ENCODE measurements at places on chromosomes 7 and 10.

- ATAC-seq = peak; percentile 42
Measured at GRCh38 chr7:78018641-78019446, 220.3 kb downstream of the PHTF2 start.

DNA sequence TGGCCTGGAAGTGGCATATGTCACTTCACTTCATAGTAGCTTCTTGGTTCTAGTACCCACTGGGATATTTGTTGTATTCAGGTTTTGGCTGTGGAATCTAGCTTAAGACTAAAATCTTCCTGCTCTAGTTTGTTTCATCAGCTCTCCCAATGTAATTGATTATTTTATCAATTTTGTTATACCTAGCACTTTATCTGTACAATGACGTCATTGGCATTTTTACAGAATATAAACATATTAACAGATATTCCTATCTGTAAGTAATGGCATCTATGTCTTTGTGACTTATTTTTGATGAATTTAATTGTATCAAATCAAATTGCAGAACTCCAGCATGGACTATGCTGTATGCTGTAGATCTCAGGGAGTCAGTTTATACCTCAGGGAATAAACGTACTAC, 19.7 kb downstream of the KIAA1217 start:
- no peak for ATAC-seq

- no peak for ATAC-seq
Measured at GRCh38 chr7:45048748-45049147, 40.0 kb downstream of the NACAD start.

DNA sequence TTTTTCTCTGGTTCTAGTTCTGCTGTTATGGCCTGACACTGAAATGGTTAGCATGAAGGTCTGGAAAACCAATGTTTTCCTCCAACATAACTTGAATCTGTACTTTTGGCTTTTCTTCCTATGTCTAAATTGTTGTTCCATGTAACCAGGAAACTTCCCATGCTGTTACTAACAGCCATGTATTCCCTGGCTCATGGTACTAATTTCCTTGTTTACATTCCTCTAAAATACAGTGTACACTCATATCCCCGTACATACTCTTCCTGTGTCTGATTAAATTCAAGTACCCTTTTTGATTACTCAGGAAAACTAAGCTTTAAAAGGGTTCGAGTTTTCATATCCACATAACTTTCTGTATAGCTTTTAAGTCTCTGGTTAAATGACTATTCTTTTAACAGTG, 12.3 kb upstream of the ACSM6 start:
- no peak for ATAC-seq

- no peak for ATAC-seq
Measured at GRCh38 chr7:3239291-3239691, 61.8 kb upstream of the SDK1 start.

DNA sequence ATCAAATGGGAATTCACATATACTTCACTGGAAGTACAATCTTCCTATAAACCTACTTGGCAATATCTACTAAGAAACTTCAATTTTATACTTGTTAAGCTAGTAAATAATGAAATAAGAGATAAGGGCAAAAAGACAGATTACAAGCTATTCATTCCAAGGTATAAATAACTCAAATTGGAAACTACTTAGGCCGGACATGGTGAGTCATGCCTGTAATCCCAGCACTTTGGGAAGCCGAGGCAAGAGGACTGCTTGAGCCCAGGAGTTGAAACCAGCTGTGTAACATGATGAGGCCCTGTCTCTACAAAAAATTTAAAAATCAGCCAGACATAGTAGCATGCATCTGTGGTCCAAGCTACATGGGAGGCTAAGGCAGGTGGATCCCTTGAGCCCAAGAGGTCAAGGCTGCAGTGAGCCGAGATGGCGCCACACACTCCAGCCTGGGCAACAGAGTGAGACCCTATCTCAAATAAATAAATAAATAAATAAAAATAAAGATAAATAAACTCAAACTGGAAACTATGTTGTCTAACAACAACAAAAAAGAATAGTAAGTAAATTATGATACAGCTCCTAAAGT, 37.6 kb downstream of the ARHGAP21 start:
- no peak for ATAC-seq

- no peak for ATAC-seq
Measured at GRCh38 chr10:128151031-128151430, 24.8 kb upstream of the MKI67 start.

GRCh38 chr10:58282615-58283014, 13.7 kb downstream of the CISD1 start:
- peak; percentile 94 for ATAC-seq

- peak; percentile 84 for ATAC-seq
Measured at GRCh38 chr7:24965831-24966708, 13.9 kb downstream of the OSBPL3 start.

- no peak for ATAC-seq
Measured at GRCh38 chr10:102604439-102604841, 39.8 kb upstream of the TRIM8 start.

DNA sequence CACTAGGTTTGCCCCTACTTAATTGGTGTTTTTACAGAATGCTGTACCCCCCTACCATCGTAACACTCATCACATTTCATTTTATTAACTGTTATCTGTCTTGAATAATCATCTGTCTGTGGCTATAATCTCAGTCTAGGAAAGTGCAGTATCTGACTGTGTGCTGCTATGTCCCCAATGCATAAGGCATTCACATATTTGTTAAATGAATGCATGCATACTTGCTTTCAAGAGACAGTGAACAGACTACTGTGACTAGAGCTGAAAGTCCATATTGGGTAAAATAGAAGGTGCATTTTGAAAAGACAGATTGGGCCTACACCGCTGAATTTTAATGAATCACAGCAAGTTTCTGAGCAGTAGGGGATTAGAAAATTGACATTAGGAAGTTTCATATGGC, 112.3 kb downstream of the ARHGAP12 start:
- no peak for ATAC-seq

DNA sequence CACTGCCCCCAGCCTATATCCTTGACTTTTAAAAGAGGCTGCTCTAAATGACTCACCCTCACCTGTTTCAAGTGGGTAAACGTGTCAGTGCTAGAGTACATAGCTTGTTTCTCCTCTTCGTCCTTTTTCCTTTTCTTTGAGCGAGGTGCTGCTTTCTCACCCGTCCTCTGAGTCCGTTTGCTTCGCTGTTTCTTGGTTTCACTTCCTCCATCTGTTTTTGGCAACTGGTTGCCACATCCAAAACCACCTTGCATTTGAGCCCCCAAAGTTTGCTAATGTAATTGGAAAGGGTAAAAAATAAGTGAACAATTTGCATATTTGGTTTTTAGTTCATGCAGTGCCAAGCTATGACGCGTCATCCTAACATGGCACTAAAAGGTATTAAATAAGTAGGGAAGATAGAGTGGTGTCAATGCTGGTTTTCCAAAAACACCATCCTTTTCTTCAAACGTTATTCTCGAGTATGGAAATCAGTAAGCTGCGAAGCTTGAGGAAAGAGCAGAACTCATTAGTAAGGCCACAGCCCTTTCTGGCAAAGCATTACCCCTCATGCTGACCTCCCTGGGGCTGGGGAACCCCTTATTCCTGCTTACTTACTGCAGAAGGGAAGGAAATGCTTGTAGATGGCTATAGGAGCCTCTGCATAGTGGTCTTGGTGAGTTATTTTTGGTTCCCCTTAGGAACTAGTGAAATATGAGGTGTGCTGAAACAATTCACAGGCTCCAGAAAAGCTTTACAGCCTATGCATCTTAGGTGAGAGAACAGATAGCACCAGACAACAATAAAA, 133.5 kb downstream of the GALNT11 start:
- ATAC-seq = peak; percentile 97

GRCh38 chr7:125061776-125062397, 132.3 kb upstream of the POT1 start:
- peak; percentile 87 for ATAC-seq

- no peak for ATAC-seq
Measured at GRCh38 chr7:157460721-157461120, 123.9 kb downstream of the DNAJB6 start.

- ATAC-seq = peak; percentile 94
Measured at GRCh38 chr7:16619979-16620408, 25.6 kb downstream of the ANKMY2 start.

GRCh38 chr10:44289125-44289524, 95.8 kb downstream of the CXCL12 start:
- no peak for ATAC-seq

DNA sequence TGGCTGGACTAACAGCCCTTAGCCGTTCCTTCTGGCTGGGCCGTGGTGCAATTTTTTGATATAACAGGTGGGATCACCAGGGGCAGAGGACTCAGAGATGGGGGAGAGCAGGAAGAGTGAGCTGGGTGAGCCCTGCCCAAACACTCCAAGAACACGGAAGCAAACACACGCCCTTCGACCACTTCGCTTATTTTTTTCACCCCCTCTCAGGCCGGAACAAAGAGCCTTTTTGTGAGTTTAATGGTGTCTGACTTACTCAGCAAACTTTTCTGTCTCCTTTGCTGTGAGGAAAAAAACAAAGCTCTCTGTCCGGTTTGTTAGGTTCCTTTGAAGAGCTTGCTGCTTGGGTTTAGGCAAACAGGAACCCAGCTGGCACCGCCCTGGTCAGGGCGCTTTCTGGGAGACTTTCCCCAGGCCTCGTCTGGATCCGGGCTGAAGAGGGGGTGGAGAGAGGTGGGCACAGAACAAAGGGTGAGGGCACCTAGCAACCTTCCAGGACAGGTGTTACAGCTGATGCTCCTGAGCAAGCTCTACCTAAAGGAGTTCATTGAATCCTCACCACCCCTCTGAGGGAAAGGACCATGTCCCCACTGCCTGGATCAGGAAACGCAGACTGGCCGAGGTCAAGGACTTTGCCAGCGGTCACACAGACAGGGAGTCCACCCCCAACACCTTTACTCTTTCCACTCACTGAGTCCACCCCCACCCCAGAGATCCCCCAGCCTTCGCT, 23.3 kb downstream of the CALML3 start:
- ATAC-seq = no peak

GRCh38 chr10:91185239-91185875, 35.1 kb upstream of the PCGF5 start:
- ATAC-seq = no peak

- no peak for ATAC-seq
Measured at GRCh38 chr10:4503076-4503475, 322.9 kb upstream of the AKR1E2 start.

DNA sequence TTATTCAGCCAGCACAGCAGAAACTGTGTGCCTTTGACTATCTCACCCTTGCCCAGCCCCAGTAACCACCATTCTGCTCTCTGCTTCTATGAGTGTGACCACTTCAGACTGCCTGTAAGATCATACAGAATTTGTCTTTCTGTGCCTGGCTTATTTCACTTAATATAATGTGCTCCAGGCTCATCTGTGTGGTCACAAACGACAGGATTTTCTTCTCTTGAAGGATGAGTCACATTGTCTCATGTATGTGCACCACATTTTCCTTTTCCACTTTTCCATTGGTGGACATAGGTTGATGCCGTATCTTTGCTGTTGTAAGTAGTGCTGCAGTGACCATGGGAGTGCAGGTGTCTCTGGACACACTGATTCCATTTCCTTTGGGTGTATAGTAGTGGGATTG, 122.5 kb upstream of the LANCL2 start:
- ATAC-seq = no peak

DNA sequence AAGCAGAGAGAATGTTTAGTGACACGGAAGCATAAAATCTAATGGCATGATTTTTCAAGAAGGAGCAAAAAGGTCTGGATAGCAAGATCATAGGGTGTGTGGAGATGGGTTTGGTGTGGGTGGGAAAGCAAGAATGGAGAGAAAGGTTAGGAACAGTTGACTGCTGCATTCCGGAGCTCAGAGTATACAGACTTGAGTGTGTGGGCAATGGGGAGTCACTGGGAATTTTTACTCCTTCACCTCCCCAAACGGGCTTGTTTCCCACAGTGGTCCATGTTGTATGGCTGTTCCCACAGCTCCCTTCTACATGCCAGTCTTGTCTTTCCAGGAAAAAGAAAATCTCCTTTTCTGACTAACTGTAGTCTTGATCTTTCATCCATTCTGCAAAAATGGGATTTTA, 122.1 kb downstream of the CDK6 start:
- no peak for ATAC-seq

GRCh38 chr10:70584909-70585544, 17.5 kb downstream of the PRF1 start:
- no peak for ATAC-seq

GRCh38 chr10:45452743-45453452, 78.9 kb downstream of the ALOX5 start:
- peak; percentile 20 for ATAC-seq

GRCh38 chr10:61847087-61847486, 54.4 kb upstream of the ARID5B start:
- ATAC-seq = no peak

DNA sequence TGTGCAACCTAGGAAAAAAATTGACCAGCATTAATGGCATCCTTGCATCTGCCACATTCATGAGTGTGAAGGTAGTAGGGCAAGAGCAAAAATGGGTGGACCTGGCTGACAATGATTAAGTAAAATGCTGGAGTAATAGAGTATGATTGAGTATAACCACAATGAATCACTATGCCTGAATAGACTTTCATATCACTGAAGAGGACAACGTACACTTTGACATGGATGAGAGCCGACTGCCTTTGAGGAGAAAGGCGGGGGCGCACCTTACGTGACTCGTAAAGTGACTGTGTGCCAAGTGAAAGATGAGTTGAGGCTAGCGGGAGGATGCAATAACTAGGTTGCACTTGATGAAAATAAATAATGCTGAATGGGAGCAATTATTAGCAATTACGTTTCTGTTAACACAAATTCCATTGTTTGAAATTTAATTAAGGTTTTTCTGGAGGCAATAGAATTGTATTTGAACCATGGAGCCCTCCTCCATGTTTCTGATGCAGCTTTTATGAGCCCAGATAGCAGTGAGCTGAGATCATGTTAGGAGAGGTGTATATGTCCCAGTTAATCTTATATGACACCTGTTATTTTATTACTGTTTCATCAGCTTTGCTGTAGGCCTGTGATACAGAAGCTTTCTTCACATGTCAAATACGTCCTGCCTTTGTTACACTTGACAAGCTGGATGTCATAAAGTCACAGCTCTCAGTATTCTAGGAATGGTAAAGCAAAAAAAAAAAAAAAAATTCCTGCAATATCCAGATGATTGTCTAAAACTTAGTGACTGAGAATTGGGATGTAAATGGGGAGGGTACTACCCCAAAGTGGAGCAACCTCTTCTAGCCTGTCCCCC, 596.5 kb downstream of the NXPH1 start:
- ATAC-seq = no peak

- no peak for ATAC-seq
Measured at GRCh38 chr10:124294811-124295770, 123.6 kb downstream of the OAT start.

GRCh38 chr10:133157662-133158436, 2.2 kb upstream of the KNDC1 start:
- no peak for ATAC-seq

GRCh38 chr7:11748884-11749283, 83.1 kb downstream of the THSD7A start:
- ATAC-seq = no peak

DNA sequence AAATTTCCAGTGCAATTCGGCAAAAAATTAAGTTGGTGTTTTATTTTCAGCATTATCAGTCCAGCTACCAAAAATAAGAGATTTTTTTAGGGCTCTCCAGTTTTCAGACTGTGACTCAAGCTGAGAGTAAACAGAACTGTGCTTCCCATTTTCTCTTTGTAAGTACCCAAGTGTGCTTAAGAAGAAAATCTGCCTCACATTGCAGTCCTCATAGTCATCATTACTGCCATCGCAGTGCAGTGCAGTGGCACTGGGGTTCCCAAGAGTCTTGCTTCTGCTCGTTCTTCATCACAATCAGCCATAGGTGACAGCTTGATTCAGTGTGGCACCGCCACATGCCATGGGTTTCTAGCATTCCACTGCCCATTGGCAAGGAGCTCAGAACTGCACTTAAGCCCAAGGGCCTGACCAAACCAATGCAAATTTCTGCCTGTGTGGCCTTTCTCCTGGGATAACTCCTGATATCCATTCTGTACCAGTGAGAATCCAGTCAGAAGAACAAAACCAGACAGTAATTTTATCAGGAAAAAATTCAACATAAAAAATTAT, 25.6 kb upstream of the ERCC6 start:
- no peak for ATAC-seq

Measured in stimulated activated memory B cell treated with anti-CD40 and anti-IgM and Interleukin-4, amounts not matched to agents 10 μg/mL and 1 μg/mL and 100 μg/mL, for 72 hours (primary cell).